ENCODE measurements at places on chromosomes 4 and X.

DNA sequence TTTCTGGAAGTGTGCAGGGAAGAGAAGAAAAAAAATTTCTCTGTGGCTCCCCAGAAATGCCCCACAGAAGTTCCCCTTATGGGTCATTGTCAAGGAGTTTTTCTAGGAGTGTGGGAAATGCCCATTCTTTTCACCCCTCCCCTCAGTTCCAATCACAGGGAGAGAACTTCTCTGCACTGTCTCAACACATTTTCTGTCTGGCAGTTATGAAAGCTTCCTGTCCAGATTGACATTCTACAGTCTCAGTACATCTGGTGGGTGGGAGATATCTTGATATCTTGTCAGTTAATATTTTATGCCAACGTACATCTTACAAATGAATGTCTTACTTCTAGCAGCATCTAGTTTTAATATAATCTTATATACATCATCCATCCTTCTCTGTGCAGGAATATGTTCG, 566.8 kb upstream of the AADAT start:
- DNase-seq = no peak

DNA sequence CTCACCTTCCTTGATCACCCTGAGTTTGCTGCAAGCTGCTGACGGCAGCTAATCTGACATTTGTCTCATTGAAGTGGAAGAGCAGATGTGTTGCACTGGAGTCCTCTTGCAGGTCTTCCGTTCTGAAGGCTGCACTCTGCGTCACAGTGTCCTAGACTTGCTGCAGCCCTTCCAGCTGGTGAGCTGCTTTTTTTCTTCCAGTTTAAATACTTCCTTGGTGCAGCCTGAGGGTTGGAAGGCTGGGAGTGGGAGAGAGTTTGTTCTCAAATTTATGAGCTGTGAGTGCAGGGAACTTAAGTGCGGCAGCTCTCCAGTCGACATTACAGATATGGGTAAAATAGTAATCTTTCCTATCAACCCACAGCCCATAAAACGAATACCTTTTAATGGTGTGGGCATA, 303.6 kb upstream of the FAT1 start:
- no peak for DNase-seq

DNA sequence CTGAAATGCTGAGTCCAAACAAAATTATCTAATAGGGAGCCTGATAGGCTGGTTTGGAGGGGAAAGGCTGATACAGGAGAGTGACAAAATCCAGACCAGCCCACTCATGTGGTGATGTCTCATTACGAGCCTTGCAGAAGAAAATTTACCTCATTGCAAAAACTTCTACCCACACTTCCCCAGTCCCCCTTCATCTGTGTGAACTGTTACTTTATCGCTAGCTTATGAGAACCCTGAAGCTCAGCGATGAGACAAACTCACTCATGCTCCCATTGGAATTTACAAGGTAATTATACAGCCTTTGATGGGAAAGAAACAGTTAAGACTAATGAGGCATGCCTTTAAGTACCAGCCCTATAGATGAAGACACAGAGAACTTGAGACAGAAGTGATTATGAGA, 76.1 kb downstream of the ARHGAP6 start:
- DNase-seq = no peak

- DNase-seq = no peak
Measured at GRCh38 chrX:37644381-37645305, 40.9 kb upstream of the XK start.
